ENCODE measurements at places on chromosomes 12 and 14. TPM values are rescaled to one million over a fixed set of nuclear protein-coding genes. Genes with fewer than 3 reads are reported as not detected.

- H3K27me3 ChIP-seq, result no peaks in the 10 kb centered on the region
- DNase-seq, result no peak
- peaks cover 5% of the 10 kb centered on the region for H3K4me1 ChIP-seq
- no peaks in the 10 kb centered on the region for H3K36me3 ChIP-seq
- H3K4me3 ChIP-seq, result no peak overlapping the region
- no peak overlapping the region for H3K27ac ChIP-seq
Measured at GRCh38 chr12:93794738-93795137, 117.6 kb downstream of the CRADD start.

DNA sequence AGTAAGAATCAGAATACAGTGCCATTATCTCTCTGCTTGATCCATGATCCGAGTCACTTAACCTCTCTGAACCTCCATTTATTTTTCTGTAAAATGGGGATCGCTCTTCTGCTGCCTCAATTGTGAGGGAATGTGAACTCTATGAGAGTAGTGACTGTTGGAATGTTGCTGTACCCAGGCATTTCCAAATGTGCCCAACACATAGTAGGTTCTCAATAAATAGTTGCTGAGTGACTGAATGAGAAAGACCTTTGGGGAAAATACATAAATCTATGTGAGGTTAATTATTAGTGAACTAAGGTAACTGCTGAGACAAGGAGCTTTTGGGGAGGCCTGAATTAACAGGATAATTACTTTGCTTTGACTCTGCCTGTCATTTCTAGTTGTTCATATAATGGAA is 33.9 kb upstream of the NR1H4 start:
- no peaks in the 10 kb centered on the region for H3K27me3 ChIP-seq
- H3K36me3 ChIP-seq, result no peaks in the 10 kb centered on the region
- no peak overlapping the region for H3K4me3 ChIP-seq
- H3K4me1 ChIP-seq, result peaks cover 41% of the 10 kb centered on the region

DNA sequence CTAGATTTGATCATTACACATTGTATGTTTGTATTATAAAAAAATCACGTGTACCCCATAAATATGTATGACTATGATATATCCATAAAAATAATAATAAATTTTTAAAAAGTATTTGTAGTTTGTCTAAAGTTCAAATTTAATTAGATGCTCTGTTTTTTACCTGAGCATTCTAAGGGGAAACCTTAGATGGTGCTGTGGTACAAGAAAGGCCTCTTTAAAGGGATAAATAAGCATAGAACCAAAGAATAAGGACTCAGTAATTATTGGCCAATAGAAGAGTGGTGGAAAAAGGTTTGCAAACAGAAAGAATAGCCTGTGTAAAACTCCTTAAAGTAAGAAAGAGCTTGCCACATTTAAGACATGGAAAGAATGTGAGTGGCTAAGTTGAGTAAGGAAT is 580.1 kb upstream of the SEL1L start:
- peaks cover 20% of the 10 kb centered on the region for H3K4me1 ChIP-seq
- no peak overlapping the region for H3K27ac ChIP-seq
- no peak for DNase-seq
- no peaks in the 10 kb centered on the region for H3K36me3 ChIP-seq
- no peak overlapping the region for H3K4me3 ChIP-seq
- no peaks in the 10 kb centered on the region for H3K27me3 ChIP-seq

DNA sequence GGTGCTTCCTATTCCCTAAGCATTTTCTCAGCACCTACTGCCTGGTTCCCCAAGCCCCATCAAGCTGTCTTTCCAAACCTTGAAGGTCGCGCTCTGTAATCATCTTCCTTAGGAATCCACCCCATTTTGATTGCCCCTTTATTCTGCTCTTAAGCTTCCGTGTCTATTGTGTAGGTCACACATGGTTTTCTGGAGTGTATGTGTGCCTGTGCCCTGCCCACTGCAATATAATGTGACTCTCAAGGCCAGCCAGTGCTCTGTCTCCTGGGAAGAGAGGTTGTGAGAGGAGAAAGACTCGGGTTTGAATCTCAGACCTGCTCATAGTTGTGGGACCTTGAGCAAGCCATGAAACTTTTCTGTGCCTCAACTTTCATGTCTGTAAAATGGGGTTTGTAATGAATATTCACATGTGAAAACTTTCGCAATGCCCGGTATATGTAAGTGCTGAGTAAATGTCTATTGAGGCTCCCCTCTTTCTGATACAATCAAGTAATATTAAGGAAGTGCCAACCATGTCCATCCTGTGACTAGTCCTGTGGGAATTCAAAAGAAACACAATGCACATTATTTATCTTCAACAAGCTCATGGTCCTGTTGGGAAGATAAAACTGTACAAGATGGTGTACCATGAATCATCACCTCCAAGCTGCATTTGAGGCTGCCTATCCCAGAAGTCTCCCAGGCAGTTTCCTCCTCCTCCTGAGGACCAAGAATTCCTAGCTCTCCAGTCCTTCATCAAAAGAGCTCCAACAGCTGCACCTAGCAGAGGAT is 774 bp upstream of the KRT75 start:
- H3K27me3 ChIP-seq, result no peaks in the 10 kb centered on the region
- H3K4me1 ChIP-seq, result no peaks in the 10 kb centered on the region
- DNase-seq, result no peak
- H3K36me3 ChIP-seq, result no peaks in the 10 kb centered on the region

DNA sequence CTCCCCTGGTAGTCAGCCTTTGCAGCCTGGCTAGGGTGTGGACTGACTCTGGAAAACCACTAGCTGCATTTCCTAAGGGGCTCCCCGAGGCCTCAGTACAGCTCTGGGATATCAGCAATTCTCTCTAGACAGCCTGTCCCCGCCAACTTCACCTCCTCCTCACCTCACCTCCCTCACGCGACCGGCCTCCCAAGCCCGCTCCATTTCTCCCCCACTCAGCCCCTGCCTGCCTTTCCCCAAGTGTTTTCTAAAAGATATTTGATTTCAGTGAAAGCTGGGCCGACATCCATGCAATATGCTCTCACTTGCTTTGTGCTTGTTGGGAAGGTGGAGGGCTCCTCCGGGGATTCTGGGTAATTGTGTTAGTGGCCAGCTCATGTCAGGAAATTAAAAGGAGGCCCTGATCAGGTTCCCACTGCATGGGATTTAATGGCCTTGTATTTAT is 91.8 kb downstream of the ESRRB start:
- no peak overlapping the region for H3K4me3 ChIP-seq
- no peak for DNase-seq
- H3K36me3 ChIP-seq, result no peaks in the 10 kb centered on the region
- H3K4me1 ChIP-seq, result no peaks in the 10 kb centered on the region

DNA sequence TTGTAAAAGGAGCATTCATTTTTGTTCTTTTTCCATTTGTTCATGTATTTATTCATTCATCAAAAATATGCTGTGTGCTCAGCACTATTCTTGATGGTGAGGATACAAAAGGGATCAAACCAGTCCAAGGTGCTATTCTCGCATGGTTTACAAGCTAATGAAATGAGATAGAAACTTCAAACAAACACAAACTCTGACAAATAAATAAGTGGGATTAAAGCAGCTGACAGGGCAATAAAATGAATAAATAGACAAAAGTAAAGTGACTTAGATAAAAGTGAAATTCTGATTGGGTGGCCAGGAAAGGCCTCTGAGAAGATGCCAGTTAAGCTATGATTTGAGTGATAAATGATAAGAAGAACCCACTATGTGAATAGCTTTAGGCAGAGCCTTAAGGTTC is 162.0 kb upstream of the PDZRN4 start:
- no peak overlapping the region for H3K27ac ChIP-seq
- no peak for DNase-seq
- no peaks in the 10 kb centered on the region for H3K4me1 ChIP-seq

GRCh38 chr12:65121049-65121955 is at the start of gene WIF1:
TSS of gene WIF1 (minus strand) at chr12:65121305. CDS start at chr12:65121191, 114 bp downstream.
- H3K36me3 ChIP-seq, result no peaks in the 10 kb centered on the region
- H3K27ac ChIP-seq, result no peak within 1 kb of the TSS
- peaks cover 3% of the 10 kb centered on the region for H3K4me1 ChIP-seq

DNA sequence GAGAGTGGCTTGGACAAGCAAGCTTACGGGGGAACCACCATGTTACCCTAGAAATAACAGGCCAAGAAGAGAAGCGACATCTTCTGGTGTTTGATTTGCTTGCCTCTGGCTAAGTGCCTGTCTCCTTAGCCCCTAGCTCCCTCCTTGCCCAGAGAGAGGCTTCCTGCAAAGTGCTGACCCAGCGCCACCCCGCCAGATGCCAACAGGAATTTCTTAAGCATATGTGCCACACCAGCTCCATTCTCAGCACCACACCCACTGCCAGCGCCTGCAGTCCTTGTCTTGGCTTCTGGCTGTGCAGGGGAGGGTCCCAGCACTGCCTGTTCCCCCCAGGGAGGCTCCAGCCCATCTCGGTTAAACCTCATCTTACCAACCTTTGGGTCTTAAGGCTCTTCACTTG is 74.2 kb upstream of the NCOR2 start:
- H3K27ac ChIP-seq, result no peak overlapping the region
- DNase-seq, result no peak
- H3K36me3 ChIP-seq, result no peaks in the 10 kb centered on the region
- no peak overlapping the region for H3K4me3 ChIP-seq

DNA sequence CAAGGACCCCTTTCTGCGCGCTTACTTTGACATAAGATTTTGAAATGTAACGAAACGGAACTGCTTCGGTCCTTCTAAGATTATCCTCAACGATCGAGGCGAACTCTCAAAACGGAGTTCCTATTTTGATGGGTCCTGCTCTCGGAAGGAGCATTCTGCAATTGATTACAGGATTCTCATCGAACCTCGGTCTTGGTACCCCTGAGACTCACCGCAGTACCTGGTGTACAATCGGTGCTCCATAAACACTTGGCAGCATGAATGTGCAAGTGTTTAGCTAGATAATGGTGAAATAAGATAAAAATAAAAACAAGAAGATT is 530 bp upstream of the NEMF start:
- H3K36me3 ChIP-seq, result peaks cover 13% of the 10 kb centered on the region
- DNase-seq, result no peak
- H3K27ac ChIP-seq, result peak overlapping the region; percentile 74
- H3K4me1 ChIP-seq, result peaks cover 25% of the 10 kb centered on the region

DNA sequence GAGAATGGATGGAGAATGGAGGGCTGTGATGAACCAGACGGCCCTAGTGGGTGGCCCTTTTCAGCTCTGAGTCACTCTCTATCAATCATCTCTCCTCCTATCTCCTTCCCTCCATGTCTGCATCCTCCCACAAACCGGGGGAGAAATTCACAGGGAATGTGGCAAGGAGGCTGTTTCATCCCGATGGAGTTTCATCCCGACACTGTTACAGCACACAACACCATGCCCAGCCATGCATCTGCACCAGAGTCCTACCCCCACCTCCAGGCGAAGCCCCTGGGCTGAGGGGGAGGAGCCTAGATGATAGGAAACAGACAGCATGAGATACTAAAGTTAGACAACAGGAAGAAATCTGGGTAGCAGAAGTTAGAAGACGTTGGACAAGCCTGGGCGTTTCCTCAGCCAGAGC is 20.8 kb downstream of the SLC8B1 start:
- no peaks in the 10 kb centered on the region for H3K4me1 ChIP-seq
- no peak for DNase-seq
- H3K4me3 ChIP-seq, result no peak overlapping the region
- H3K27ac ChIP-seq, result no peak overlapping the region
- H3K27me3 ChIP-seq, result no peaks in the 10 kb centered on the region
- H3K36me3 ChIP-seq, result peaks cover 27% of the 10 kb centered on the region

DNA sequence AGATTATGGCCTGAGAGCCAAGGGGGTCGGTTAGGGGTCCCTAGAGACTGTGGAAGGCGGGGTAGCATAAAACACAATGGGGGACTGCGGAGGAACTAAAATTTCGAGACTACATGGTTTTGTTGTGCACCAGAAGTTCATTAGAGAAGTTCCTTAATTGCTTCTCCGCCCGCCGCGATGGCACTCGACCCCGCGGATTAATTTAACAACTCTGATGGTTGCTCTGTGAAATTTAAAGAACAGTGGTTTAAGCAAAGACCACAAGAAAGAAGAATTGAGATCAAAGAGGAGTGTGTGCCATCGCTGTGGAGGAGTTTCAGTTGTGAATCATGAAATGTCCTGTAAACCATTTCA is 1.4 kb upstream of the CCDC88C start:
- H3K27me3 ChIP-seq, result no peaks in the 10 kb centered on the region
- peaks cover 29% of the 10 kb centered on the region for H3K4me1 ChIP-seq
- H3K4me3 ChIP-seq, result no peak overlapping the region
- no peak overlapping the region for H3K27ac ChIP-seq

- H3K4me1 ChIP-seq, result peaks cover 36% of the 10 kb centered on the region
- H3K27me3 ChIP-seq, result peaks cover 8% of the 10 kb centered on the region
- H3K27ac ChIP-seq, result no peak overlapping the region
Measured at GRCh38 chr12:107319533-107320032, 226.2 kb upstream of the CRY1 start.

DNA sequence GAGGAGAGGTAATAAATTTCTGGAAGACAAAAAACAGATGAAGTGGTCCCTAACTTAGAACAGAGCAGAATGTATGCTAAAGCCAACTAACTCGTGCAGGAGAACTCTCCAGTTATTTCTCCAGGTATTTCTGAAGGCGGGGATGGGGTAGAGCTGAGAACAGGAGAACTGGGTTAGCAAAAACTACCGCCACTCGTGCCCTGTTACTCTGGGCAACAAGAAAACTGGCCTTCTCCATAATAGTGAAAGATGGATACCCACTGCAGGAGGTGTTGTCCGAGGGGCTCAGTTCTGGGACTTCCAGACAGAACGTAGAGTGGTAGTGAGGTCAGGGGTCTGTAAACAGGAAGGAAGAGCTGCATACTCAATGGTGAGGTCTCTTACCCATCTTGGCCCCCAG is 187.3 kb upstream of the FRMD6 start:
- no peak overlapping the region for H3K4me3 ChIP-seq
- DNase-seq, result no peak
- no peaks in the 10 kb centered on the region for H3K4me1 ChIP-seq
- H3K27me3 ChIP-seq, result no peaks in the 10 kb centered on the region

DNA sequence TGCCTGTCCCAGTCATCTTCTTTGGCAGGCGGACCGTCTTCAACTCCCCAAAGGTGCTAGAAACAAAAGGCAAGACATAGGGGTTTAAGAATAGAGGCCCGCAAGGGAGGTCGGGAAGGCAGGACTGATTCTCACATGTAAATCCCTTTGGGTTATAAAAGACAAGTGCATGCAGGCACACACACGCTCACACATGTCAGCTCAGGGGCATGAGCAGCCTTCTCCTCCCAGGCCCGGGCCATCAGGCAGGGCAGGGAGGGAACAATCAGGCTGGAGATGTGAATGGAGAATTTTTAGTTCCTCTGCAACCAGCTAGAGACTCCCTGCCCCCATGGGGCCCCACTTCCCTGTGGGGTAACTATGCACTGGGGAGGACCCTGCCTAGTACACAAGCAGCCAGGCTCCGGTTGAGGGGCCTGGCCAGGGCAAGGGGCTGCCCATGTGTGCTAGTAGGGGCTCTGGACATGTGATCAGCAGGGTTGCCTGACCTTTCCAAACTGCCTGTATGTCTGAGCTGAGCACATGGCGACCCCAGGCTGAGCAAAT is 107.2 kb downstream of the RBM19 start:
- no peak for DNase-seq
- no peak overlapping the region for H3K27ac ChIP-seq
- peaks cover 7% of the 10 kb centered on the region for H3K36me3 ChIP-seq
- H3K4me1 ChIP-seq, result no peaks in the 10 kb centered on the region

The DAO gene
- polyA plus RNA-seq, result 51.4 TPM

The SERPINA9 gene
- not detected for polyA plus RNA-seq

The MUCL1 gene
- polyA plus RNA-seq, result not detected

The TAS2R42 gene
- not detected for polyA plus RNA-seq

The FNTB gene
- 7.8 TPM for polyA plus RNA-seq

The KRT72 gene
- not detected for polyA plus RNA-seq

The C12orf56 gene
- not detected for polyA plus RNA-seq

The ERBB3 gene
- polyA plus RNA-seq, result 32.4 TPM

The MGAT4C gene
- 0.02 TPM for polyA plus RNA-seq

The OTOGL gene
- polyA plus RNA-seq, result 0.01 TPM

Data from liver (tissue), 10 donors.